ENCODE measurements at places on chromosomes 5 and 9.
A peak's percentile ranks its signal among the peaks of the same experiment; 100 is the strongest.

GRCh38 chr5:138504799-138505198 lies 38.2 kb downstream of the ETF1 start:
- no peak for DNase-seq

- DNase-seq: peak; percentile 8
Observed at GRCh38 chr5:143828710-143829109, 16.7 kb downstream of the HMHB1 start.

DNA sequence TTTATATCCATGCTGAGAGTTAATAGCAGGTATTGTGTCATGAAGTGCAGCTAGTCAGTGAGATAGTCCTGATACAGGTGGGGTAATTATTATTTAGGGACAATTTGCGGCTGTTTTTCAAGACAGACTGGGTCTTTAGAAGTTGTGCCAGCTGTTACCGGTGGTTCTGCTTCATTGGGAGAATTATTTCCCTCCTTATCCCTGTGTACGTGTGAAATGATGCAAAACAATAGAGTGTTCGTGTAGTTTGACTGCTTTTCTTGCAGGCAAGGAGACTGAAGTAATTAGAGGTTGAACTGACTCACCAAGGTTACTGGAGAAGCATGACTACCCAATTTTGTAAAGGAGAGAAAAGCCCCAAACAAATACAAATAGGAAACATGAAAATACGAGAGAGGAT lies 101.7 kb downstream of the ARRDC3 start:
- DNase-seq: no peak

GRCh38 chr9:137250329-137251193 lies 525 bp upstream of the STPG3 start:
- DNase-seq: no peak

DNA sequence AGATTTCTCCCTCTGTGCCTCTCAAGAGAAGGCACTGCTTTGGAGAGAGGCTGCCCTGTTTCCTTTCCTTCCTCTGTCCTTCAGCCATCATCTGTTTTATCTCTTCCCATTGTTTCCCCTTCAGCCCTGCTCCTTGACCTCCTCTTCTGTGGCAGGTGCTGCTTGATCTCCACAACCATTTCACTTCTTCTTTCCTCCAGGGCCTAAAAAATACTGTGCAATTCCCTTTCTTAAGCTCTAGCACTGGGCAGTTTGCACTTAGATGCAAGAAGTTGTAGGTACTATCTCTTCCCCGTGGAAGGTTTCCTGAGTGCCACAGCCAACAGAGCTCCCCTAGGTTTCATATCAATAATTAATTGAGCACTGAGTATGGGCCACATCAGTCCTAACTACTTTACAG lies 8.8 kb upstream of the ADRB2 start:
- DNase-seq: no peak

- DNase-seq: no peak
Observed at GRCh38 chr9:89579741-89580385, 24.9 kb upstream of the GADD45G start.

DNA sequence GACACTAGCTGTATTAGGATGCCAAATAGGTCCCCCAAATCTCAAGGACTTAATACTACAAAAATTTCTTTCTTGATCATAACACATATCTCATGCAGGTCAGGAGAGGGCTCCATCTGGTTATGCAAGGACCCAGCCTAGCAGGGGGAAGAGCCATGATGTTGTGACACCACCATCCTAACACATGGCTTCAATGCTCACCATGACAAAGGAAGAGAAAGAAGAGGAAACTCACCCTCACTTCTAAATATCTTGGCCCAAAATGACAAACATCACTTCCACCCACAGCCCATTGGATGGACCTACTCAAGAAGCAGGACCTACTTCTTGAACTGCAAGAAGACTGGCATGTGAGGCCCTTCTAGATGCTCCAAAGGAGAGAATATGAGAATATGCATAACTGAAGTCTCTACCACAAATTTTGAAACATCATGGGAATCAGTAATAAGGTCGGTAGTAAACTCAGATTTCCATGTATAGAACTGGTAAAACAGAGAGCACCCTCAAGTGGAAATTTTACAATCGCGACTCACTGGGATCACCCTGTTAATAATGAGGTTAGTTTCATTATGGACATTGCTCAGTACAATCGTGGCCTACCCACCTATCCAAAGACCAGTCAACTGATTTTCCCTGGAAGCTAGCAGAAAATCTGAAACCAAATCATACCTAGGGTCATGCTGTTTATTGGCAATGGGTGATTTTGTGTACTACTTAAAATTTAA lies 308.2 kb downstream of the ACTL7B start:
- DNase-seq: no peak

DNA sequence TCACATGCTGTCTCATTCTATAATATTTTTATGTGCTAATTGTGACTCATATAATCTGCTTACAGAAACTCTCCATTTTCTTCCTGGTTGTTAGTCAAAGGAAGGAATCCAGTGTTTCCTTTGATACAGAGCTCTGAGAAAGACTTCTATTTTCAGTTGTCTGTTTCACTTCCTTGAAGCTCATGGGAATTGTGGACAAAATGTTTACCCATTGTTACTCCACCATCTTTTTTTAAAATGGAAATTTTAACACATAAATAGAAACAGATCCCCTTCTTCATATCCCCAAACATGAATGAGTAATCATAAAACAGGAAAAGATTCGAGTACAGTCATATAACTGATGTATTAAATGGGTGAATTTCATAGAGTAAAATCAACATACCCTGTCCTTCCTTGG lies 42.0 kb upstream of the KCNN2 start:
- no peak for DNase-seq

DNA sequence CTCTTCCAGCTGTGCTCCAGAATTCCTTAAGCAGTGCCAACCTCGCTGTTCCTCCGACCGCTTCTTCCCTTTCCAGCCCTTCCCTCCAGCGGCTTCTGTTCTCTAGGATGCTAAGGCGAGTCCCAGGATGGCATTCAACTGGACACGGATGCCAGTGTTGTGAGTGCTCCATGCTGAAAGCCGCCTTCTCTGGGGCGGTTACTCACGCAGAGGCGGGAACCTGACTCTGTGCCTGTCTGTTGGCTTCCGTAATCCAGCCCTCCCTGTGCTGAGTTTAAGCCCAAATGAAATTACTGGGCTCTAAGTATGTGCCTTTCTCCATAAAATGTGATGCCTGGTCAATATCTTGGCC lies 20.2 kb downstream of the COL5A1 start:
- DNase-seq: no peak

GRCh38 chr5:139709582-139710318 lies 61.6 kb downstream of the CXXC5 start:
- no peak for DNase-seq

DNA sequence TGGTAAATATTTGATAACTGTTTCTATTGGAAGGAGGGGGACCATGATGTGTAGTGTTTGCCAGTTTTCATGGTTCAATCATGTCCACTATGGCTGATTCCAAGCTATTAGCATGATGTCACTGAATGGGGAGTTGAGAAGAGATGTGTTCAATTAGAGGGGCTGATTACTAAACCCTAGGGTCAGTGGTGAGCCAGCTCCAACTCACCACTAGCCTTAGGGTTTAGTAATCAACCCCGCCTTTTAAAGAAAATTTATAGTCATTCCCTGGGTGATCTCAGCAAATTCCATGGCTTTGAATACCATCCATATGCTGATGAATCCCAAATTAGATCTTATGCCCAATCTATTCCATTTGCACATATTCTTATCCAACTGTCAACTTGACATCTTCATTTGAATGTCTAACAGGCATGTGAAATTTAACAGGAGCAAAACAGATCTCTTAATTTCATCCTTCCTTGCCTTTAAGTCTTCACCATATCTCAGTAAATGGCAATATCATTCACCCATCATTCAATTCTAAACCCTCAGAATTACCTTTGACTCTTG lies 98.8 kb downstream of the GCNT1 start:
- DNase-seq: no peak

DNA sequence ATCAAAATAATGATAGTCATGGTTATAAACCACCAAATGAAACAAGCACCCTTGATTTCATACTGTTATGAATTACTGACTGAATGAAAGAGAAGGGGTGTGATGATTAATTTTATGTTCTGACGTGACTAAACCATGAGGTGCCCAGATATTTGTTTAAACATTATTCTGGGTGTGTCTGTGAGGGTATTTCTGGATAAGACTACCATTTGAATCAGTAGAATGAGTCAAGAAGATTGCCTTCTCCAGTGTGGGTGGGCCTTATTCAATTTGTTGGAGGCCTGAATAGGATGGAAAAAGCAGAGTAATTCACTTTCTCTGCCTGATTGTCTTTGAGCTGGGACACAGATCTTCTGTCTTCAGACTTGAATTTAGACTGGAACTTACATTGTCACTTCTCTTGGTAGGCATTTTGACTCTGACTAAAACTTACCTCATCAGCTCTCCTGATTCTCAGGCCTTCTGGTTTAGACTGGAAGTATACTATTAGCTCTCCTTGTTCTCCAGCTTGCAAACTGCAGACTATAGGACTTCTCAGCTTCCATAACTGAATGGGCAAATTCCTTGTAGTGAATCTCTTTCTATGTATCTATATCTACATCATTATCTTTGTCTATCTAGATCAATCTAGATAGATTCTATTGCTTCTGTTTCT lies 321.9 kb upstream of the TARS1 start:
- DNase-seq: no peak

- no peak for DNase-seq
Observed at GRCh38 chr5:18067615-18068014, 433.4 kb downstream of the TAF11L14 start.

DNA sequence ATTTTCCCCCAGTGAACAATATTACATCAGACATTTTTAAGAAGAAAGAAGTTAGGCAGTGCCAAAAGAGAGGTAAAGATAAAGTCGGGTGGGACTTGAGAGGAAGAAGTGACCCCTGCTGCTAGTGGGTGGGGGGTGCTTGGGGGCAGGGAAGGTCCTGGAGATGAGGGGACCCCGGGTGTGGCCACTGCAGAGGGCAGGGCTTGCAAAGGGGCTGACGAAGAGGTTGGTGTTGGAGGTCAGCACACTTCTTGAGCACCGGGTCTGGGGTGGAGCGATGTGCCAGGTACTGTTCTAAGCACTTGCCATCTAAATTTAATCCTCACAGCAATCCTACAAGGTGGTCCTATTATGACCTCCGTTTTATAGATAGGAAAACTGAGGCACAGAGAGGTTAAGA lies 62.0 kb downstream of the AMBP start:
- no peak for DNase-seq

Data from stimulated activated CD4-positive, alpha-beta T cell treated with anti-CD3 and anti-CD28 coated beads, Interleukin-2, amount 100 ng/mL, for 24 hours (primary cell).